ENCODE measurements at places on chromosomes 7 and 10.

- no peak for DNase-seq
These were observed 35.3 kb upstream of the NOBOX start for GRCh38 chr7:144438759-144439158.

GRCh38 chr10:58700591-58700990 lies 187.9 kb downstream of the BICC1 start:
- no peak for DNase-seq

DNA sequence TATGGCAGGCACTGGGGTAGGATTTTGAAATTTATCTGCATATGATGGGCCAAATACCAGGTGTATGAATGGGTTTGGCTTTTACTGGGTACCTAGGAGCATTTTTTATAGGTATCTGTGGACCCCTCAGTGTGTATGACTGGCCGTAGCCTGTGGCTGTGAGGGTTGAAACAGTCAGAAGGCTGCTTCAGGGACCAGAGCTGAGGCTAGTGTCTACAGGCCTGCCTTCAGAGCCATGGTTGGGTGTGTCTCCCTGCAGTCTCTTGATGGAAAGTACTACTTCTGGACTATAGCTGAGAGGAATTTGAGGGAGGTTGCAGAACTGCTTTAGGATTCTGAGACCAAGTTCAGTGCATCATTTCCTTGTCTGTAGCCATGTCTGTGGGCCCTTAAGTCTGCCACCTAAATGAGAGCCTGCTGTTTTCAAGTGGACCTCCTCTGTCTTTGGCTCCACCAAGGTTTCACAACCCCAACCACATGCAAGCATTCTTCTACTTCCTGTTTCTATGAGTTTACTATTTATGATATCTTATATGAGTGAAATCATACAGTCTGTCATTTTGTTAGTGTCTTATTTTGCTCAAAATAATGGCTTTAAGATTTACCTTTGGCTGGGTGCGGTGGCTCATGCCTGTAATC lies 19.9 kb upstream of the ZNF138 start:
- DNase-seq, result no peak

- peak; percentile 89 for DNase-seq
These were observed 494.6 kb upstream of the KLF6 start for GRCh38 chr10:4279655-4280054.

DNA sequence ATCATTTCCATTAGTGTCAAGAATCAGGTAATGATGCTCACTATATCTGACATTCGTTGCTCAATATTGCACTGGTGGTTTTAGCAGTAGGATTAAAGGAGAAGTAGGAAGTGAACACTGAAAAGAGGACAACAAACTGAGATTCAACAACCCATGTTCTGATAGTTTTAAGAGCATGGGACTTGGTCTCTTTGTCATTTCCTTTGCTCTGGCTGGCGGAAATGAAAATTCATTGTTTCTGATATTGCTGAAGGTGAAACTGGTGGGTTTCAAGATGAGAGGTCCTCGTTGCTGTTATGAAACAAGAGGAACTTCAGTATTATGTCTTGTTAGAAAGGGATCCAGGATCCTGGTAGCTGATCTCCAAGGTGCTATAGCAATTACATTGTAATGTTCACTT lies 129.0 kb downstream of the DNAH11 start:
- no peak for DNase-seq

GRCh38 chr10:63478564-63478963 lies 12.8 kb upstream of the JMJD1C start:
- DNase-seq, result no peak

- DNase-seq, result no peak
These were observed 8.2 kb downstream of the PPIF start for GRCh38 chr10:79355420-79356017.

- DNase-seq, result no peak
These were observed 50.2 kb upstream of the PODXL start for GRCh38 chr7:131606346-131607290.

- DNase-seq, result no peak
These were observed 49.1 kb upstream of the CDC14C start for GRCh38 chr7:48875045-48875916.

DNA sequence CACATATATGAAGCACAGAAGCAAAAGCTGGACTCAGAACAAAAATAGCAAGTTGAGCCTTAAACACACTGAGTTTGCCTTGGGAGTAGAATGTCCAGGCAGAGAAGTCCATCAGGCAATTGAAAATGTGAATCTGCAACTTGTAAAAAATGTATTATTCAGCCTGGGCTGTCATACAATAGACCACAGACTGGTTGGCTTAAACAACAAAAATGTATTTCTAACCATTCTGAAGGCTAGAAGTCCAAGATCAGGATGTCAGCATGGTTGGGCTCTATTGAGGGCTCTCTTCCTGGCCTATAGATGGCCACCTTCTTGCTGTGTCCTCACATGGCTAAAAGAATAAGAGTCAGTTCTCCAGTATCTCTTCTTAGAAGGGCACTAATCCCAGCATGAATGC lies 76.5 kb upstream of the CAPZA2 start:
- no peak for DNase-seq

GRCh38 chr10:58177362-58177947 lies 90.2 kb downstream of the IPMK start:
- peak; percentile 25 for DNase-seq

DNA sequence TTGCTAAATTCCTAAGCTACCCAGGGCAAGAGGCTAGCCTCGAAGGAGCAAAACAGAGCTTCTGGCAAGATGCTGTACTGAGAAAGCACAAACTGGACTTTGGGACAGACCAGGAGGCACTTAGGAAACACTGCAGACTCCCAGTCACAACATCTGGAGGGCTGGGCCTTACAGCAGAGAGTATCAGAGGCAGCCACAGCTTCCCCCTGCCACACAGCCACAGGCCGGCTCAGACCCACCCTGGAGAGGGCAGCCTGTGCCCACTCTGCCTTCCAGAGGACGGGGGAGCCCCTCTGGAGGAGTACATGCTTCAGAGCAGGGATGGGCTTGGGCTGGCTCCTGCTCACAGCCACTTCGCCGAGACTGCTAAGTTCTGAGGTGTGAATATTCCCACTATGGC lies 17.4 kb downstream of the ESYT2 start:
- DNase-seq, result no peak

DNA sequence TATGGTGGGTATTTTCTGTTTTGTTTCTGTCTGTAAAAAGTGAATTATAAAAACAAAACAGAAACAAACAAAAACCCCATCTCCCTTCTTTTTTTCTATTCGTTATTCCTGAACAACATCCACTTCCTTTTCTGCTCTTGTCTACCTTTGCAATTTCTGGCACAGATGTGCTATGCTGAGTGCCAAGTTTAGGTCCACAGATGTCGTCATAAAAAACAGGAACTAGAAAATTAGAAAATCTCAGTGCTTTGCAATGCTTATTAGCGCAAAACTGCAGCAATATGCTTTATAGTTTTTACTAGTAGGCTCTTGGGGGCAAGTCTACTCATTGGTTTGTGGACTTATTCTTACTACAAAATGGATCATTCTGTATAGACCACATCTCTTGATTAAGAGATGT lies 94.2 kb upstream of the PRKCQ start:
- no peak for DNase-seq

DNA sequence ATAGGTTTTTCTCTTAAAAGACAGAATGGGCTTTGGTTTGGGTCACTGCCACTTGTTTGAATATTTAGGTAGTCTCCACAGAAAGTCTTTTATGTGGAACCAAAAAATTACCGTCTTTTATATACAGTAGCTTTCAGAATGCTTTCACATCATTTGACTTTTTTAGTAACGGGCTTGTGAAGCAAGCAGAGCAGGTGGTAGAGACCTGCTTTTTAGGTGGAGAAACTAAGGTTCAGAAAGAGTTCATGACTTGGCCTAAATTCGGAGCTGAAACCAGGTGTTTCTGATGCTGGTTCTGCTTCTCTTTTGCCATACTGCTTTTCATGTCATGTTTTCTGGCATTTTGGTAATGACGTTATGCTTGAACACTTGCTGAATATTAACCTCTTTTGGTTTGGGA lies 36.3 kb downstream of the GARS1 start:
- DNase-seq, result no peak

DNA sequence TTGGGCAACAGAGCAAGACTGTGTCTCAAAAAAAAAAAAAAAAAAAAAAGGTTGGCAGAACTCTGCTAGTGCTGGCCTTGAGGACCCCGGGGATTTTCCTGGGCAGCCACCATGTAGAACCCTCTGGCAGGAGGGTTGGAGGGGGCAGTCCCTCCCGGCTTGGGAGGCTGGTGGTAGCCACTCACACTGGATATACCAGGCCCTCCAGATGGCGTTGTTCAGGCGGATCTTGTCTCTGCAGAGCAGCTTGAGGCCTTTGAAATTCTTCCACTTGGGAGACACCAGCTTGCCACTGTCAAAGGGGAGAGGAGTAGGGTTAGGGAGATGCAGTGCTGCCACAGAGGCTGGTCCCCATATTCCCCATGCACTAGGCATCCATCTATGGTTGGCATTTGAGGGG lies 8.4 kb downstream of the MLXIPL start:
- peak; percentile 17 for DNase-seq

DNA sequence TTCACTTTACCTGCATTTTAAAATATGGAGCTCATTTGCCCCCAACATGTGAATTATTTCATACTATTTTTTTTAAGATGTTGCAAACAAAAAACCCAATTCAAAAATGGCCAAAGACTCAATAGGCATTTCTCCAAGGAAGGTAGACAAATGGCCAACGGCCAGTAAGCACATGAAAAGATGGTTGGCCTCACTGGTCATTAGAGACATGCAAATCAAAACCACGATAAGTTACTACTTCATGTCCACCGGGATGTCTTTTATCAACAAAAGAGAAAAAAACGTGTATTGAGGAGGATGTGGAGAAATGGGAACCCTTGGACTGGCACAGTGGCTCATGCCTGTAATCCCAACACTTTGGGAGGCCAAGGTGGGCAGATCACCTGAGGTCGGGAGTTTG lies 3.4 kb upstream of the CTBP2 start:
- no peak for DNase-seq

DNA sequence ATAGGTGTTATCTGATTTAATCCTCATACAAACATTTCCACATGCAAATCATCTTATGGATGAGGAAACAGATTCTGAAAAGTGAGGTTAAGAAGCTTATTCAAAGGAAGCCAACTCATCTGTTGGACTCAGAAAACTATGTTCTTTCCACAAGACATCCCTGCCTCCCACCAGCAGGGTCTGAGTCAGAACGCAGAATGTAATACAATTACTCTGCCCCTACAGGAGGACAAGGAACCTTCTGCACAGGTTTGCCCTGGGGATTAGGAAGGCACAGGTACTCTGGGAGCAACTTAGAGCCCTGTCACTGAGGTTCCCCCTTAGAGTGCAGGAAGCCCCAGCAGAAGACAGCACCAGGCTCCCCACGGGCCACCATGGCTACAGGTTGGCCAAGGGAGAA lies 255.7 kb downstream of the TNS3 start:
- peak; percentile 44 for DNase-seq

DNA sequence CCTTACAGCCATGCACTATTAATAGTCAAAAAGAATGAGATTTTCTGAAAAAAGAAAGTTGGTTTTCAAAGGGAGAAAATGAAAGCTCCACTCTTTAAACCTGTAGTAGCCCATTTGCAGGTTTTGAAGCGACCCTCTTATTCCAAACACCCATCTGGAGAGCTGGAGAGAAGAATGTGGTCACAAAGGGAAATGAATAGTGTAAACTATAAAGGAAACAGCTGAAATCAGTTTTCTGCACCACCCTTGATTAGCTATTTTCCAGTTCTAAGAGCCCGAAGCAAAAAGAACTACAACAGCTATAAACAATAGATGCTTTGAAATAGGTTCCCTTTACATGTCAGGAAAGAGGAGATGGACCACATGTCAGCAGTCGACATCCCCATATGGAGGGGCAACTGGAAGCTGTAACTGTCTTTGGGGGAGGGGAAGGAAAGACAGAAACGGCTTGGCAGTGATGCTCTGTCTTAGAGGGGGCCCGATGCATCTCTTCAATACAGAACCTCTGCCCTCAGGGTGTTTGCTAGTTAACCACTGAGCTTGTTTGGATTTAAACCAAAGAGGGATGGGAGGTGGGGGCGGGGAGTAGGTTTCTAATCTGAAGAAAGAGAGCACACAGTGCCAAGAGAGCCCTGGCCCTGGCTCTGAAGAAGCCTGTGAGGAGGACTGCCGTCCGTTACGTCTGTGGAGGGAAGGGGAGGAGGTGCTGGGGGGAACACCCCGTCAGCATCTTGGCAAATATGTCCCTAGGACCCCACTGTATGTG lies 55.3 kb downstream of the CPVL start:
- DNase-seq, result no peak

DNA sequence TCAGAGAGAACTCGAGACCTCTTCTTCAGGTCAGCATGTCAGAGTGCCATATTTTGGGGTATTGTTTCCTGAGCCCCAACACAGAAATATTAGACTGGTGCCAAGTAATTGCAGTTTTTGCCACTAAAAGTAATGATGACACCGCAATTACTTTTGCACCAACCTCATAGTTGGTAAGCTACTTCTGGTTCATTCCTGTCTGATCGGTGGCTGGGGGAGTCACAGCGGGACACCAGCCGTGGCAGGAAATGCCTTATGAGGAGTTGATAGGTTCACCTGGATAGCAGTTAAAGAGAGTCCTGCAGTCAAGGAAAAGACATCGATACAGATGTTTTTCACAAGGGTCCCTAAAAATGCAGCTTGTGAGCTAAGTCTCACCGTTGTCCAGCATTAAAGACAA lies 23.9 kb upstream of the ATP6V0A4 start:
- no peak for DNase-seq

DNA sequence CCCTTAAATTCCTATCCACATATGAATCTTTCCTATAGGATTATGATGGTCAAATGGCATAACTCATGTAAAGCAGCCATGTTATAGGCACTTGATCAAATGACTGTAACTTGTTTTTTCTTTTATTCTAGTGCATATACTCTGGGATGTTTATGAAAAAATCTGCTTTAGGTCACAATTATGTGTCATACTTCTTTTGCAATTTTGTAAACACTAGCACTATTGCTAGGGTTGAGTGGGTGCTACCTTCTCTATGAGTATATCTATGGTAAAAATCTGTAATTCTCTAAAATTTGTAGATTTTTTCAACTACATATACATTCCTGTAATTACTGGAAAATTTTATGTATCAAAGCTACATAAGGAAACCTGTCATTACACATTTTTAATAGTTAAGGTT lies 50.0 kb downstream of the HGF start:
- DNase-seq, result peak; percentile 20

GRCh38 chr7:129258649-129259389 lies 34.0 kb downstream of the AHCYL2 start:
- no peak for DNase-seq

- DNase-seq, result no peak
These were observed 3.3 kb upstream of the OPN4 start for GRCh38 chr10:86651021-86651471.

DNA sequence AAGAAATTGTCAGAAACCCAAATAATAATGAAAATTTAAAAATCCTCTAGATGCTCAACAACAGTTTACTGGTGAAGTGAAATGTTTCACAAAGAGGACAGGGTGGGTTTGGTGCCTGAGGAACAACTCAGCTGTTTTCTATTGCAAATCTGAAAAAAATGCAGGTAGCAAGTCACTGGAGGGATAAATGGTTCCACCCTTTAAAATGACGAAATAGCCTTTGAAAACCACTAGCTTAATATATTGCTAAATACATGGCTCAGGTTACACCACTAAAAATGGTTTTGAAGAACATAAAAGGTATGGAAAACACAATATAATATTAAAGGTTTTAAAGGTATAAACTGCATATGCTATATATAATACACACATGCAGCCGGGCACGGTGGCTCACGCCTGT lies 69.5 kb downstream of the LMBR1 start:
- peak; percentile 41 for DNase-seq

- DNase-seq, result no peak
These were observed 219.8 kb downstream of the ACTR3B start for GRCh38 chr7:152979376-152979775.

Data from fibroblast of gingiva (primary cell).